ENCODE measurements at places on chromosomes 4 and X.

- no peaks in the 10 kb centered on the region for H3K36me3 ChIP-seq
- peaks cover 85% of the 10 kb centered on the region for H3K27me3 ChIP-seq
- H3K4me1 ChIP-seq = no peaks in the 10 kb centered on the region
- no peak overlapping the region for H3K27ac ChIP-seq
- DNase-seq = no peak
Measured at GRCh38 chr4:182142176-182143085, 100.8 kb upstream of the TENM3 start.

- peaks cover 5% of the 10 kb centered on the region for H3K4me1 ChIP-seq
- peaks cover 2% of the 10 kb centered on the region for H3K36me3 ChIP-seq
- DNase-seq = no peak
- no peaks in the 10 kb centered on the region for H3K27me3 ChIP-seq
Measured at GRCh38 chr4:53003959-53004358, 141.8 kb downstream of the RASL11B start.

GRCh38 chr4:152951348-152951747 is 15.2 kb downstream of the FHDC1 start:
- H3K4me1 ChIP-seq = no peaks in the 10 kb centered on the region
- no peak overlapping the region for H3K4me3 ChIP-seq
- H3K36me3 ChIP-seq = no peaks in the 10 kb centered on the region

GRCh38 chr4:81499840-81500239 is 28.1 kb upstream of the RASGEF1B start:
- H3K27me3 ChIP-seq = no peaks in the 10 kb centered on the region
- no peak overlapping the region for H3K27ac ChIP-seq
- H3K4me3 ChIP-seq = no peak overlapping the region
- H3K36me3 ChIP-seq = no peaks in the 10 kb centered on the region
- DNase-seq = no peak
- H3K4me1 ChIP-seq = peaks cover 10% of the 10 kb centered on the region

GRCh38 chr4:170399581-170400293 is 310.0 kb upstream of the AADAT start:
- no peak overlapping the region for H3K4me3 ChIP-seq
- H3K36me3 ChIP-seq = no peaks in the 10 kb centered on the region
- H3K27me3 ChIP-seq = no peaks in the 10 kb centered on the region
- no peak overlapping the region for H3K27ac ChIP-seq

GRCh38 chr4:112702892-112703291 is 65.9 kb downstream of the LARP7 start:
- H3K27me3 ChIP-seq = peaks cover 77% of the 10 kb centered on the region
- no peak overlapping the region for H3K27ac ChIP-seq
- H3K4me3 ChIP-seq = no peak overlapping the region
- DNase-seq = no peak

GRCh38 chr4:128840711-128841318 is 31.3 kb downstream of the JADE1 start:
- DNase-seq = no peak
- H3K4me1 ChIP-seq = peaks cover 66% of the 10 kb centered on the region
- H3K27me3 ChIP-seq = no peaks in the 10 kb centered on the region
- H3K36me3 ChIP-seq = peaks cover 29% of the 10 kb centered on the region

DNA sequence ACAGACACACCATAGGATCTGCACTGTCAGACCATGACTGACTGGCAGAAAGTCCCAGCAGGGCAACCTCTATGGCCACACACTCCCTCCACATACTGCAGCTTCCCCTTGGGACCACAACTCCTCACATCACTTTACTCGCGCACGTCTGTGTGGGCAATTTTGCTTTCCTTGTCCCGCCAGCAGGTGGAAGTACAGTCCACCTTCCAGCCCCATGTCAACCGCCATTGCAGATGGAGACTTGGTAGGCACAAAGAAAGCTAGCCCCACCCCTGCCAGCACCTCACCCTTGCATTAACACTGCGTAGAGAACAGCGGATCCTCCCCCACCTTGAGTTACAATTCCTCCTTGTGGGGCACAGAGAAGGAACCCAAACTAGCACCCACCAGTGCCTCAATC is 74.4 kb upstream of the NAP1L2 start:
- H3K36me3 ChIP-seq = peaks cover 3% of the 10 kb centered on the region
- no peak overlapping the region for H3K4me3 ChIP-seq
- H3K27me3 ChIP-seq = no peaks in the 10 kb centered on the region
- H3K27ac ChIP-seq = no peak overlapping the region

DNA sequence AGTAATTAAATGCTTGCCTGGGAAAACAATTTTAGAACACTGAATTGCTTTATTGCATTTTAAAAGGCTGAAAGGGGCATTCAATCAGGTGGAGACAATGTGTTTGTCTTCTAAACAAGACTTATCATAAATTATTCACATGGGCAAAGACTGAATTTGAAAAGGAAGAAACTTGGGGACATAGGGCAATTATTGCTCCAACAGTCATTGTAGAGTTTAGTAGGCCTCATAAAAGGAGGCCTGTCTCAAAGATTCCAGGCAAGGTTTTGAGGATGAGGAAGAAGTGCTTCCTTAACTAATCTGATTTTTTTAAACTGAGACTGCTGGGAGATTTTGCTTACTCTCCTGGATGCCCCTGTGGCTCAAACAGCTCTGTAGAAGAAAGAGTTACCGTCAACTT is 174.4 kb upstream of the RPS6KA3 start:
- H3K4me3 ChIP-seq = no peak overlapping the region
- H3K36me3 ChIP-seq = no peaks in the 10 kb centered on the region
- H3K27ac ChIP-seq = peak overlapping the region; percentile 29
- H3K4me1 ChIP-seq = peaks cover 38% of the 10 kb centered on the region
- no peak for DNase-seq
- H3K27me3 ChIP-seq = no peaks in the 10 kb centered on the region

DNA sequence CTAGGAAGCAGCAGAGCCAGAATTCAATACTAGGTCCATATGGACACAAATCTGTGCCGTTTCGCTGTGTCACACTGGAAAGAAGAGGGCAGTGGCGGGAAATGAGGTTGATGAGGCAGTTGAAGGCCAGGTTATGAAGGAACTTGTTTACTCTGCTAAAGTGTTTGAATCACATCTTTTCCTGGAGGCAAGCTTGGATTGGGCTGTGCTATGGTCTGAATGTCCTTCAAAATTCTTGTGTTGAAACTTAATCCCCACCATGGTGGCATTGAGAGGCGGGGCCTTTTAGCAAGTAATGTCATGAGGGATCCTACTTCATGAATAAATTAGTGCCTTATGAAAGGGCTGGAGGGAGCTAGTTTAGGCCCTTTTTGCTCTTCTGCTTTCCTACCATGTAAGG is 2.1 kb upstream of the ERCC6L start:
- DNase-seq = no peak
- H3K4me1 ChIP-seq = peaks cover 6% of the 10 kb centered on the region
- no peak overlapping the region for H3K4me3 ChIP-seq
- H3K27me3 ChIP-seq = no peaks in the 10 kb centered on the region
- H3K27ac ChIP-seq = no peak overlapping the region

- H3K36me3 ChIP-seq = peaks cover 21% of the 10 kb centered on the region
- peak overlapping the region; percentile 82 for H3K27ac ChIP-seq
- DNase-seq = no peak
- H3K4me1 ChIP-seq = peaks cover 54% of the 10 kb centered on the region
- no peaks in the 10 kb centered on the region for H3K27me3 ChIP-seq
Measured at GRCh38 chrX:20224814-20225487, 41.8 kb downstream of the RPS6KA3 start.

GRCh38 chrX:12949205-12949926 is 25.5 kb upstream of the TMSB4X start:
- H3K4me1 ChIP-seq = peaks cover 37% of the 10 kb centered on the region
- no peak for DNase-seq
- no peaks in the 10 kb centered on the region for H3K27me3 ChIP-seq
- peak overlapping the region; percentile 98 for H3K27ac ChIP-seq
- peak overlapping the region; percentile 76 for H3K4me3 ChIP-seq

DNA sequence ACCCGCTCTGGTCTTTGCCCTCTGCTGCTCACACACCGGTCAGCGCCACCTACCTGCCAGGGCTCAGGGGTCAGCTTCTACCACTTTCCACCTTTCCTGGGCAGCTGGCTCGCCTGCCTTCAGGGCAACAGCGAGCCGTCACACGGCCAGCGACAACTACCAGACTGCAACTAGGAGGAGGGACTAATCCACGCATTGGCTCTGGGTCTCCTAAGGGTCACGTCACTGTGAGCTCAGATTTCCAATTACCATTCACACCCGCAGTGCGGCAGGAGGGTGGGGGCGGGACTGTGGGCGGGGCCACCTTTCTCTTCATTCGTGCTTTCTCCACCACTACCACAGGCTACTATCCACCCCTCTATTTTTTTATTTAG is at the start of gene BEX5:
BEX5 (minus strand) TSS at position 172 of the 374 bp plus-strand sequence. CDS start 1,712 bp downstream, outside the sequence.
- peak within 1 kb of the TSS; percentile 96 for H3K27ac ChIP-seq
- peaks cover 4% of the 10 kb centered on the region for H3K36me3 ChIP-seq
- H3K4me3 ChIP-seq = peak within 1 kb of the TSS; percentile 96
